ENCODE measurements at places on chromosomes 5 and 9.

GRCh38 chr5:154749491-154749890 is 5.7 kb upstream of the LARP1 start:
- DNase-seq: no peak

GRCh38 chr9:30605936-30606335 is 1778.5 kb upstream of the ACO1 start:
- no peak for DNase-seq

GRCh38 chr5:170993476-170993875 is 131.7 kb downstream of the RANBP17 start:
- DNase-seq: no peak

GRCh38 chr5:169636477-169637084 is 494 bp upstream of the DOCK2 start:
- no peak for DNase-seq

Measured in stimulated activated CD8-positive, alpha-beta memory T cell treated with anti-CD3 and anti-CD28 coated beads, Interleukin-4, amount 100 ng/mL, for 4 hours (primary cell).